ENCODE measurements at places on chromosomes 16 and 17.

GRCh38 chr16:24150282-24150681 is 105.9 kb upstream of the CACNG3 start:
- DNase-seq = no peak

DNA sequence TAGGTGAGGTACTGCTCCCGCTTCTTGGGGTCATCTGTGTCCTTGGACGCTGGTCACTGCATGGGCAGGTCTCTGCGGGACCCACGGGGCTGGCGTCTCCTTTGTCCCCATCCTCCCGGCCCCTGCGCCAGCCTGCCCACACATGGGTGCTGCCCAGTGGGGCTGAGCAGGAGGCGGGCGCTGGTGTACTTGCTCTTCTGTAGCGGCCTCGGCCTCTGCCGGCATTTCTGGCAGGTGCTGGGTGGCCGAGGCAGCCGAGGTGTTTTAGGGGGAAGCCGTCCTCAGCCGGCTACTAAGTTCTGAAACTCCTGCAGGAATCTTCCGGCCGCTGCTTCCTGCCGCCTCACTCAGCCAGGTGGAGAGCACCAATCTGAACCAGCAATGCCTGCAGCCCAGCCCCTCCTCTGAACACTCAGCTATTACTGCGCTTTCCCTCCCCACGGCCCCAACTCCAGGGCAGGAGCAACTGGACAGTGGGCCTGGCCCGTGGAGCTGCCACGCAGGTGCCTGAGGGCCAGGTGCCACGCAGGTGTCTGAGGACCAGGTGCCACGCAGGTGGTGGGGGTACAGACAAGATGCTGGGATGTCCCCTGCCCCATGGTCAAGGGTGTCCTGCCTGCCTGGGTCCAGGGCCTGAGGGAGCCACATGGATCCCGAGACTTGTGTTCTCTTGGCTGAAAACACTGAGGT is 10.0 kb downstream of the DECR2 start:
- no peak for DNase-seq

GRCh38 chr16:3091551-3091950 is 7.5 kb downstream of the ZSCAN10 start:
- DNase-seq = no peak

- no peak for DNase-seq
Observed at GRCh38 chr17:17959520-17960361, 12.5 kb downstream of the TOM1L2 start.

- DNase-seq = no peak
Observed at GRCh38 chr17:17382971-17383370, 79.8 kb downstream of the NT5M start.

GRCh38 chr16:15564604-15565339 is 78.2 kb downstream of the MARF1 start:
- DNase-seq = no peak

DNA sequence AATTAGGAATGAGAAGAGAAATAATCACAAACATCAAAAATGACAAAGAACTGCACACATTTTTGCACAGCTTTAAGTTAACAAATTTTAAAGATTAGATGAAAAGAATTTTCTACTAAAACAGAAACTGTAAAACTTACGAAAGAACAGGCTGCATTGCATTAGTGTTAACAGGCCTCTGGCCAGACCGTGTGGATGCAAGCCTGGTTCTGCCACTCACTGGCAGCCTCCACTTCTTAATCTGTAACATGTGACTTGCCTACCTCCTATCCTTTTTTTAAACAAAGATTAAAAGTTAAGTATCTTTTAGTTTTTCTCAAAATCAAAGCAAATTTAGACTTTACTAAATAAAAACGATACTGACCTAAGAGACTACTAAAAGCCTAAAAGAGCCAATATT is 37.5 kb downstream of the CREBBP start:
- no peak for DNase-seq

DNA sequence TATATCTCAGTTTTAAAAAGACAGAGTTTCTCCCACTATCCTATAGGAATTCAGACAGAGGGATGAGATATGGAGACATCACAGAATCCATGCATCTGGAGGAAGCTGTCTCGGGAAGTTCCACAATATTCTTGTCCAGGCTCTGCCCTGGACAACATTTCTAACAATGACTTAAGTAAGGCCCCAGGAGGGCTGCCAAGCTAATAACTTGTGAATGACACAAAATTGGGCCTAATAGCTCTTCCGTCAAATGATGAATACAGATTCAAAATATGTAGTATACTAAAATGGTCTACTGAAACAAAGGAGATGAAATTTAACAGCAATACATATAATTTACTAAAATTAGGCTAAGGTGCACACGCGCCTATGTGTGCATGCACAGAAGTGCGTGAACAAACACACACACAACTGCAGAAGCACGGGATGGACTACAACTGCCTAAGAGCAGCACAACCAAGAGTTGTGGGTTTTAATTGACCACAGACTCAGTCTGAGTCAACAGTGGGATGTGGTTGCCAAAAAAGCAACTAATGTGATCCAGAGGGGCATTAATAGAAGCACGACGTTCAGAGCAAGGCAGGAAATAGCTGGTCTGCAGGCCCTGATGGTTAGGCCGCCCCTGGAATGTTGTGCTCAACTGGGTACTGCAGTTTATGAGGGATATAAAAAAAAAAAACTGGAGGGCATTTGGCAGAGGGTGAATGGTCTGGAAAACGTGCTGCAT is 26.3 kb upstream of the HS3ST2 start:
- peak; percentile 29 for DNase-seq

DNA sequence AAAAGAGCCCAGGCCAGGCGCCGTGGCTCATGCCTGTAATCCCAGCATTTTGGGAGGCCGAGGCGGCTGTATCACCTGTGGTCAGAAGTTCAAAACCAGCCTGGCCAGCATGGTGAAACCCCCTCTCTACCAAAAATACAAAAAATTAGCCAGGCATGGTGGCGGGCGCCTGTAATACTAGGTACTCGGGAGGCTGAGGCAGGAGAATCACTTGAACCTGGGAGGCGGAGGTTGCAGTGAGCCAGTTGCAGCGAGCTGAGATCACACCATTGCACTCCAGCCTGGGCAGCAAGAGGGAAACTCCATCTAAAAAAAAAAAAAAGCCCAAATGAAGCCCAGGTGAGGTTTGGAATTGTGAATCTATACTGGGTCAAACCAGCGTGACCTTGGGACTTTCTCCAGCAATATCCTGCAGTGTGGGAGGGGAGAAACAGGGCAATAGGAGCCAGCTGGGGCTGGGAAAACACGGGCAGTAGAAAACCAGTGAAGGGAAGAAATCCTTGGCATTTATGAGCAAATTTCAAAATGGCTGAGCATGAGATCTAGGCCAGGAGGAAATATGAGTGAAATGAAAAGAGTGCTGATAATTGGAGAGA is 8.2 kb upstream of the DHX8 start:
- DNase-seq = no peak

- DNase-seq = peak; percentile 22
Observed at GRCh38 chr17:39235555-39236449, 10.1 kb upstream of the STAC2 start.

DNA sequence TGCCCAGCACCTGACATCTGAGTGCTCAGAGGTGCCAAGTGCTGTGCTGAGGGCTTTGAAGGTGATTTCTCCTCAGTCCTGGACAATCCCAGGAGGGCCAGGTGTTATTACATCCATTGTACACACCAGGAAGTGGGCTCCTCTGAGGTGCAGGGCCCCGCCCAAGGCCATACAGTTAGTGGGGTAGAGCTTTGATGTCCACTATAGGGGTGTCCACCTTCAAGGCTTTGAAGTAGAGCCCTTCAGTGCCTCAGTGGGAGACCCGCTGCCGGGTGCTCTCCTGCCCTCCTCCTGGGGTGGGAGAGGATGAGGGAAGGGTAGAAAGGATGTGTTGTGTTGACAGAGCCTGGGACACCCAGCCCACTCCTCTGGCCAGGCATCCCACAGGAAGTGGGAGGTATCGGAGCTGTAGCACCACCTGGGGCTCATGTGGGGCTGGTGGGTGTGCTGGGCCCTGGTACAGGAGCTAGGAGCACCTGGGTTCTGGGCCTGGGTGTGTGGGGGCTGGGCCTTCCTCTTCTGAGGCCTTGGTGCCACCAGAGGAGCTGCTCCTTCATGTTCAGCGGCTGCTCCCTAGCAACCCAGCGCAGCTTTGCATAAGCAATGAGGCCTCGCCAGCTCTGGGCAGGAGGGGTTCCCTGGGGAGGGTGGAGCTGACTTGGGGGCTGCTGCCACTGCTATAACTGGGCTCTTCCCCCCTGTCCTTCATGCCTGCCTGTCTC is 7.4 kb downstream of the LASP1 start:
- DNase-seq = no peak

DNA sequence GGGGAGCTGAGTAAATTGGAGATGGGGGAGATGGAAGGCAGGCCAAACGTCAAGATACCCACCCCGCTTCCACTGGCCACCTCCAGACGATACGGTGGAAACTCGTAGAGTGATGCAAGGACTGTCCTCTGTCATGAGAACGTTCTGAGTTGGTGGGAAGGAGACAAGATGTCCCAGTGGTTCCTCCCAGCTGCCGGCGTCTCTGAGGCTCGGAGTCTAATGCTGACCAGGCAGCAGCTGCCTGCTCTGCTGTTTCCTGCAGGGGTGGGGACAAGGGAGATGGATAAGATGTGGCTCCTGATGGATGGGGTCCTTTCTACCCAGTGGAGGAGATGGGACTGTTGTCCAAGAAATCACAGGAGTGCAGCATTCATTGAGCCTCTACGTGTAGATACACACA is 28.2 kb upstream of the C1QL1 start:
- no peak for DNase-seq

- no peak for DNase-seq
Observed at GRCh38 chr16:66366433-66367299, at the start of gene CDH5. TSS of gene CDH5 (plus strand) at chr16:66366691. CDS start at chr16:66379338, 12,647 bp downstream.

GRCh38 chr17:72422505-72423285 is 301.9 kb downstream of the SOX9 start:
- no peak for DNase-seq

GRCh38 chr16:17423221-17423620 is 47.5 kb downstream of the XYLT1 start:
- no peak for DNase-seq

DNA sequence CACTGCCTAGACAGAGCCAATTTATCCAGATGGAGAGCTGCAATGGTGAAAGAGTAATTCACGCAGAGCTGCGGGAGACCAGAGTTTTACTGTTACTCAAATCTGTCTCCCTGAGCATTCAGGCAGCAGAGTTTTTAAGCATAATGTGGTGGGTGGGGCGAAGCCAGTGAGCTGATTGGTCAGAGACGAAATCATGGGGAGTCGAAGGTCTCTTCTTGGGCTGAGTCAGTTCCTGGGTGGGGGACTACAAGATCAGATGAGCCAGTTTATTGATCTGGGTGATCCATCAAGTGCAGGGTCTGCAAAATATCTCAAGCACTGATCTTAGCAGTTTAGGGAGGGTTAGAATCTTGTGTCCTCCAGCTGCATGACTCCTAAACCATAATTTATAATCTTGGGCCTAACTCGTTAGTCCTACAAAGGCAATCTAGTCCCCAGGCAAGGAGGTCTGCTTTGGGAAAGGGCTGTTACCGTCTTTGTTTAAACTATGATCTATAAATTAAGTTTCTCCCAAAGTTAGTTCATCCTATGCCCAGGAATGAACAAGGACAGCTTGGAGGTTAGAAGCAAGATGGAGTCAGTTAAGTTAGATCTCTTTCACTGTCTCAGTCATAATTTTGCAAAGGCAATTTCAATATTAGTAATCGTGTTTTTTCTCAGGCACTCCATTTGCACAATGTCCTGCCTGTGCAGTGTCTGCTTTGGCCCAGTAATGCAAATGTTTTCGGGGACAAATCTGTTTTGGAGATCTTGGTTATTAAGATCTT is 27.0 kb downstream of the PIGL start:
- DNase-seq = no peak

DNA sequence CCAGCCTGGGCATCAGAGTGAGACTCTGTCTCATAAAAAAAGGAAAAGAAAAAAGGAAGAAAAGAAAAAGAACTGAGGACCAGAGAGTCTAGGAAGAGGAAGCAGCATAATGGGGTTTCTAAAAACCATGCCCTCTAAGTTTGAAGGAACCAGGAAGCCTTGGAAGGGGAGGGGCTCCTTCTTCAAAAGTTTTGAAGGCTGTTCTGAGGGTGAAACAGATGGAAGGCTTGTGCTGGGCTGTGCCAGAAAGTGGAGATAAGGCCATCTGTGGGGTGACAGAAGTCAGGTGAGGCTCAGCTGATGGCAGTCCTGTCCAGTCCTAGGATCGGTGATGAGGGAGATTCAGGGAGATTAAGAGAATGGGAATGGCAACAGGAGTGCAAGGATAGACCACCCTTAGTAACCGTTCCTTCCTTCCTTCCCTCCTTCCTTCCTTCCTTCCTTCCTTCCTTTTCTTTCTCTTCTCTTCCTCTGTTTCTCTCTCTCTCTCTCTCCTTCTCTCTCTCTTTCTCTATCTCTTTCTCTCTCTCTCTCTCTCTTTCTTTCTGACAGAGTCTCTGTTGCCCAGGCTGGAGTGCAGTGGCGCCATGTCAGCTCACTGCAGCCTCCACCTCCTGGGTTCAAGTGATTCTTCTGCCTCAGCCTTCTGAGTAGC is 182.6 kb downstream of the NTN1 start:
- no peak for DNase-seq

DNA sequence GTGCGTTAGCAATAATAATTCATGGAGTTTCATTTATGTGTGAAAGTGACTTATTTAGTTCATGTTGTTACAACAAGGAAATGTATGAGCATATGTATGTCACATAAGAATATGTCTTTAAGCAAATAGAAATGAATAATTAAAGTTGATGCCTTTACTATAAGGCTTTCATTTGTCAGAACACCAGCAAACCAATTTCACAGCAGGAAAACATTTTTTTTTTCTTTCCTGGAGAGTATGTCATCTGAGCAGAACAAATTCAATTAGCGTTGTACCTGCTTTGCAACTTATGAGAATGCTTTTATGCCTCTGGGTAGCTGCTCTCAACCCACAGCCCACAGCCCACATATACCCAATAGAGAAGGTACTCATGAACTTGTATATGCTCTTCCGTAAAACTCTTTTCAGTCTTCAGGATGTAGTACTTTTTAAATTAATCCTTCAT is 26.3 kb upstream of the APOH start:
- peak; percentile 44 for DNase-seq

GRCh38 chr17:44979426-44979995 is 11.4 kb upstream of the C1QL1 start:
- no peak for DNase-seq

DNA sequence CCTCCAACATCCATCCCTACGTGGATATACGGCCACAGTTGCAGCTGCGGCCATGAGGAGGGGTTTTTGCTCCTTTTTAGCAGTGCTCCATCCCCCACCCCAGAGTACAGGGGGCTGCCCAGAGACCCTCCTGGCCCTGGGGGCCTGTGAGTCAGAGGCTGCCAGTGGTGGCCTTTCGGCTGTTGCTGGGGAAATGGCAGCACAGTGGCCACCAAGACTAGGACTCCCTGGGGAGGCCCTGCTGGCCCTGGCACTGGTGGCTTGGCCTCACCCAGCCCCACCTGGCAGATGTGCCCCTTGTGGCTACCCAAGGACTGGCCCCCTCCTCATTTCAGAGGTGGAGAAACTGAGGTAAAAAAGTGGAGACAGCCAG is 29.1 kb downstream of the RAI1 start:
- DNase-seq = no peak
